T follicular helper cell (primary cell): ENCODE measurements at places on chromosomes 1 and 21.

GRCh38 chr1:87805666-87806378 lies 477.1 kb downstream of the LMO4 start:
- no peak for DNase-seq

DNA sequence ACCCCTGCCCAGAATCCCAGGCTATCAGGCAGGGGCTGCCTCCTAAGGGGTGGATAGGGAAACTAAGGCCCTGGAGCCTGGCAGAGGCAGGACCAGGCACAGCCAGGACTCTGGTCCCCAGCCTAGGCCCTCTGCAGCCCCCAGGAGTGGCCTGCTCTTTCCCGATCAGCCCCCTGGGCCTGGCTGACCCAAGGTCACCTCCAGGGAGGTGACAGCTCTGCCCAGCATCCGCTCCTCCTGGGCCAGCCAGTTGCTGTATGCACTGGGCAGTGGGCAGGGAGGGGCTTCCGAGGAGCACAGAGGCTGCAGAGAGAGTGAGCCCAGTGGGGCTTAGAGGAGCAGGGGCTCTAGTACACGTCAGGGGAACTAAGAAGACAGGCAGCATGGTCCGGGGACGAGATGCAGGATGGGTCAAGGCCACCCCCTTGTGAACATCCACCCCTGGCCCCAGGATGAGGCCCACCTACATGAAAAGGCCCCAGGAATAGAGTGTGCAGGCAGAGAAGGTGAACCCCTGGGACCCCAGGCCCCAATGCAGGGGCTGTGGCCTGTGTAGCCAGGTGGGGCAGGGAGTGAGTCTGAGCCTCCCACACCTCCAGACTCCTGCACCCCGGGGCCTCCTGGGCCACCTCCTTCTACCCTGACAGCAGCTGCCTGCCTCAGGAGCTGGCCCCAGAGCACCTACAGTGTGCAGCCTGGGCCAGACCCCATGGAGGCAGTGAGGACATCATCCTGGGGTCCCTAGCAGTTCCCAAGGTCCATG lies 32.8 kb downstream of the WNT9A start:
- no peak for DNase-seq

GRCh38 chr1:225814381-225814780 lies 4.5 kb downstream of the EPHX1 start:
- DNase-seq = no peak

DNA sequence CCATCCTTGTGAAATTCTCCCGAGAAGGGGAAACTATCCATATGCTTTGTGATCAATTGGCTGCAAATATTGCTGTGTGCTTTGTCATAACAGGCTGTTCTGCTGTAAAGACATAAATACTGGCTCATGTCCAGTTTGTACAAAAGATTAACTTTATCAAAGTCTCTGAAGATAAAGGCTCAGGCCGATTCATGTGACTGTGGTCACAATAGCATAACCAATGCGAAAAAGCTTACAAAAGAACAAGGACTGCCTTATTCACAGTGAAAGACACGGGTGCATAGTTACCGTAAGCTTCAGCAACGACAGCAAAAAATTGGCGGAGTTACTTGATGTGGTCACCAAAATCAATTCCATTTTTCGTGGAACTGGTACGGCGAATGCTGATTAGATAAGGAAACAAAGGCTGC lies 173.6 kb upstream of the CHRM3 start:
- no peak for DNase-seq

DNA sequence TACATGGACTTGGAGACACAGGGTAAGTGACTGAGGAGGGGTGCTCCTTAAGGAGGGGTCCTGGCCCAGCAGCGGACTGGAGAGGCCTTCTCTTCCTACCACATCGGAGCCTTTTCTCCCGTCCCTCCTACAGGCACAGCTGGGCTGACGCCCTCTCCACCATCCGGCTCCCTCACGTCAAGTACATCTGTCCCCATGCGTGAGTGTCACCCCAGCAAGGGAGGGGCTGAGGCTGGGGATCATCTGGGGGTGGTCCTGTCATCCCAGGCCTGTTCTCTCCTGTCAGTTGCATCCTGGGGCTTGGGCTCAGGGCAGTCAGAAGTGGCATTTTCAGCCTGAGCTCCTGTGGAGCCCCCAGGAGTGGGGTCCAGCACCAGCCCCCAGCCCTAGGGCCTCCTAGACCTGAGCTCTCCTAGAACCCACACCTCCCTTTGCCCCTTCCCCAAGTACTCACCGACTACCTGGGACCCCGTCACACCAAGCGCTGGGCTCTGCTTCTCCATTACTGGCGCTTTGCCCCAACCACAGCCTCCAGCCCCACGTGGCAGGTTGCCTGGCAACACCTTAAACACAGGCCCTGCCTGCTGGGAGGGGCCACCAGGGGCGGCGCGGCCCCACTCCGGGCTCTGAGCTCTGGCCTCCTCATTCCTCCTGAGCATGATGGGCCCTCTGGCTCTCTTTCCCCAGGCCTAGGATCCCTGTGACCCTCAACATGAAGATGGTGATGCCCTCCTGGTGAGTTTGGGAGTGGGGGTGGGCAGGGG lies 2.3 kb downstream of the LYPLA2 start:
- DNase-seq = peak; percentile 41

DNA sequence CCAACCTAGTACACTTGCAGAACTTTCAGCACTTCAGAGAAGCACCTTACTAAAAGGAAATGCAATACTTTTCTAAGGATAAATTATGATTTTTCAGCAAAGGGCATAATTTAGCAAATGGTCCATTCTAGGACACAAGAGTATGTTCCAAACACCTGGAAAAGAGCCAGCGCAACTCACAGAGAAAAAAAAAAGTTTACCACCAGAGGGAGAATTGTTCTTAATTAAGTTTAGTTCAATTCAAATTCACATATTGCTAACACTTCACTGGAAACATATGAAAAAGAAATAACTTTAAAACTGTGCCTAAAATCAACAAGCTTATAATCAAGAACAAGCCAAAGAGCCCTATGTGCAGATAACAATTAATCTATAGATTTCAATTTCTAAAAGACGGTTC lies 338.1 kb downstream of the SEC16B start:
- DNase-seq = no peak

DNA sequence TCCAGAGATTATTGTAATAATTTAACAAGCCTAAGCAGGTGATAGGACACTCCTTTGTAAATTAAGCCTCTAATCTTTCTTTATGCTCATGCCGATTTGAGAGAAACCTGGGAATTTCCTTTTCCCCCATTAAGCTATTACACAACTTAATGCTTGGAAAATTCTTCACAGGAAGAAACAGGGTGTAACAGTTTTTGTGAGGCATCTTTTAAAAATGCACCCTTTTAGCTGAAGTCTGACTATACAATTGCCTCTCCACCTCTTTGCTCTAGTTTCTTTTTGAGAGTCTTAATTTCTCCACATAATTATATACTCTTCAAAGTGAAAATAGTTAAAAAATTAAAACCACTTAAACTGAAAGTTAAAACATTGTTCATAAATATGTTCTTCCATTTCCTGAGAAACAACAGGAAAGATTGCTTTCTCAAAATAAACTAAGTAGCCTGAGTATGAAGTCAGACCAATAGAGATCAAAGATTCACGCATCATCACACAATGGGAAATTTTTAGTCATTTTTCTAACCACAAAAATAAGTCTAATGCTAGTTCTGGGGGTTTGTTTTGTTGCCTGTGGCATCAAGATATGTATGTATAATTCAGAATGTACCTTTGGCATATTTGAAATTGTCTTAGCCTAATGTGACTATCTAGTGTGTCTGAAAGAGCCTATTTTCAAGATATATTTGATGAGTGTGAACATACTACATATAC lies 34.7 kb downstream of the LRRC8D start:
- DNase-seq = no peak

DNA sequence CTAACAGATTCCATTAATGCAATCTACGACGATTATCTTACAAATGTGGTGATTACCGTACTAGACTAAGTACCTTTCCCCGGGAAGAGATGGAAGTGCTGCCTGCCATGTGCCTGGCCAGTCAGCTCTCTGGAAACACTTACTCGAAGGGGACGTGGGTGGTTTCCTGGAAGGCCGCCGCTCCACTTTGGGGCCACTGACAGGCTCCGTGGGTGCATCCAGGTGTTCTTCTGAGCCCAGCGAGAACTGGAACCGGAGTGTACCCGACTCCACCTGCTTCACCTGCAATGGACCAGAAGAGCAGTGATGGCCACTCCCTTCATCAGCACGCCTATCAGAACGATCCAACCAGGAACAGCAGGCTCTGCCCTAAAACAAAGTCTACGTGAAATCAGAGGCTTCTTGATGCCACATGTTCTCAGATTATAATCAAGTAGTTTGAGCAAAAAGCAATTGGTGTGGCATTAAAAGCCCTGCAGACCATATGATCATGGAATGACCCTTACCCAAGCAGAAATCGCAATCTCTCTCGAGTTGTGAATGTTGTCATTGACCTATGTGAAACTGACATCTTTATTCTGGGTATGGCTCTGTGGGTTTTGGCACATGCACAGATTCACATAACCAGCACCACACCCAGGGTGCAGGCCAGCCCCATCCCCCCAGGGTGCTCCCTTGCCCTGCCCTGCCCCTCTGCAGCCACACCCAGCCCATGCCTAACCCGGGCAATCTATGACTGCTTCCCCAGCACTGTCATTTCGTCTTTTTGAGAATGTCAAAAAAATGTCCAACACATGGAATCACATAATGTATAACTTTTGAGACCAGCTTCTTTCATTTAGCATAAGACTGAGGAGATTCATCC lies 64.5 kb downstream of the NPHP4 start:
- DNase-seq = no peak

DNA sequence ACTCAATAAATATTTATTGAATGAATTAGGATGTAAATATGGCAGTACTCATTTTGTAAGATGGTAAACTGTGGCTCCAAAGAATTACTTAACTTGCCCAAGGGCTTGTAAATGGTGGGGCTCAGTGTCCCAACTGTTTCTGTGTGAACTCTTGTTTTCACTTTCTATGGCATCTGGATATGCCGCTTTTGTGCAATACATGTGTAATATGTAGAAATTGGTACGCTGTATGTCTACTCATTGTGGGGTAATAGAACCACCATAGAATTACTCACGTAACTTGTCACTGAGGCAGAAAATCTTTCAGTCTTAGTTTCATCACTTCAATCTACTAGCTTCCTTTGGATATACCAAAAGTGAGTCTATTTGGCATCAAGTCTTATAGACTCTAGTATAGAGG lies 977 bp downstream of the PRPF3 start:
- DNase-seq = no peak

GRCh38 chr1:212133319-212133718 lies 97.8 kb downstream of the DTL start:
- no peak for DNase-seq

GRCh38 chr1:1432951-1433803 lies 2.3 kb upstream of the VWA1 start:
- no peak for DNase-seq
